ENCODE measurements at places on chromosomes 3 and 15.

- DNase-seq: no peak
Measured at GRCh38 chr3:195522254-195523023, 20.7 kb downstream of the PPP1R2 start.

DNA sequence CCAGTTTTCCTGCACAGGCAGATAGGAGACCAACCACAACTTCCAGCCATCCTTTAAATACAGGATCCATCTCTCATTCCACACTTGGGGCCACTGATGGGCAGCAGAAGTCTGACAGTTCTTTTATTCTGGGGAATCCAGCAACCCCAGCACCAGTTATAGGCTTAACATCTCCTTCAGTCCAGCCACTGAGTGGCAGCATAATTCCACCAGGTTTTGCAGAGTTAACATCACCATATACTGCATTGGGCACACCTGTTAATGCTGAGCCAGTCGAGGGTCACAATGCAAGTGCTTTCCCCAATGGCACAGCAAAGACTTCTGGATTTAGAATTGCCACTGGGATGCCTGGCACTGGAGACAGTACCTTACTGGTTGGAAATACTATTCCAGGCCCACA, 2.9 kb downstream of the NPAP1 start:
- DNase-seq: no peak

- DNase-seq: no peak
Measured at GRCh38 chr3:126854666-126855065, 128.2 kb upstream of the PLXNA1 start.

DNA sequence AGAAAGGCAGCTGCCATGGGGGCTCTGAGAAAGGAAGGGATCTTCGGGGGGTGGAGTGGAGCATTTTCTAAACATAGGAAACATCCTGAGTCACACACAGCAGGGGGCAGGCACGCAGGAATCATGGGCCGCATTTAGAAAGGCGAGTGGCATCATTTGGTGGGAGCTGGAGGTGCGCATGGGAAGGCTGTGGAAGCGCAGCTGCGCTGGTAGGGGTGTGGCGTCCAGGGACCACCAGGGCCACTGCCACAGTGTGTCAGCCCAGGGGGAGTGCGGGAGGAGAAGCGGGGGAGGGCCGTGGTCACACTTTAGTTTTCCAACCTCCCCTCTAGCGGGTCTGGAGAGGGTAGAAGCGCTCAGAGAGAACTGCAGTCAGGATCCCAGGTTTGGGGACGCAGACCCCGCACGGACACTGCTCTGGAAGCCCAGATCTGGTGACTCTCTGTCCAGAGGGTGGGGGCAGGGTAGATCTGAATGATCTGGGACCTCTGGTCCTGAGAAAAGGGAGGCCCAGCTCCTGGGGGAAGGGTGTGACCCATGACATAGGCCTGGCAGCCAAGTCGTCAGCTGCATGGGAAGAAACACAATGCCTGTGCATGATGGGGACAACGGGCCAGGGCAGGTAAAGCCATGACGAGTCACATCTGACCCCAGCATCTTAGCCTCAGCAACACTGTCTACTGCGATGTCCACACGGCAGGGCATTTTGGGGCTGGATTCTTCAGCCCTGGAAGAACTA, 88.0 kb upstream of the IQSEC1 start:
- no peak for DNase-seq

Data from upper lobe of left lung (tissue), 6 donors.